Activated T-helper 17 cell treated with anti-CD3 and anti-CD28 coated beads, Interleukin-2, amount 50 U/mL, for 72 hours (primary cell): ENCODE measurements at places on chromosomes 1 and 21.
A peak's percentile ranks its signal among the peaks of the same experiment; 100 is the strongest.

GRCh38 chr1:197234581-197234980 is 33.5 kb upstream of the CRB1 start:
- no peak for ATAC-seq

DNA sequence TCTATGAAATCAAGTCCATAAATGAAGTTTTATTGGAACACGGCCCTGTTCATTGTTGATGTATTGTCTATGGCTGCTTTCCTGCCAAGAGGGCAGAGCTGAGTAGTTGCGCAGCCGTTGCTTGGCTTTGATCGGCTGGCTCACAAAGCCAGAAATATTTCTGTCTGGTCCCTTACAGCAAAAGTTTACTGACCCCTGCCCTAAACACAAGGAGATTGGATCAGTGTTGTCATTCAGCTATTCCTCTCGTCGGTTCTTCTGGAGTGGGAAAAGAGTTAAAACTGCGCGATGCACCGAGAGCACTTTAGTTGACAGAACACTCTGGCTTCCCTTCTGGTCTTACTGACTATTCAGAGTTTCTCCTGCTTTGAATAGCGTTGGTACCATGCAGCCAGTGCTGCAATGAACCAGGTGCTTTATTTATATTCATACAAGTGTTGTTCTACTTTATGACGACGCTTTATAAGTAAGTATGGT is 868 bp downstream of the ZBTB40 start:
- ATAC-seq = peak; percentile 10

DNA sequence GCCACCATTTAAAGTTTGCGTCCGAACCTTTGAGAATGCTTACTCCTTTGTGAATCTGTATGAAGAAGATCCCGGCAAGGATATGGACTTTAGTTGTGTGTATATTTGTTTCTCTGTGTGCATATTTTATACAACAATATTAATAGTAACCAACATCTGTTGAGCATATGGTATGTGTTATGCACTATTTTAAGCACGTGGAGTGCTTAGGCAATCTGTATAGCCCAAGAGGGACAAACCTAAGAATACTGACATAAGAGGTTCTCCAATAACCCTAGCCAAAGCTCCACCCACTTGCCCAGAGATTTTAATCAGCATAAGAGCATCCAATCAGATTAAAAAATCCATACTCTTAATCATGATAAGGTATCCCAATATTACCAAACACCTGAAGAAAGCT is 92.7 kb downstream of the MAB21L3 start:
- ATAC-seq = no peak

DNA sequence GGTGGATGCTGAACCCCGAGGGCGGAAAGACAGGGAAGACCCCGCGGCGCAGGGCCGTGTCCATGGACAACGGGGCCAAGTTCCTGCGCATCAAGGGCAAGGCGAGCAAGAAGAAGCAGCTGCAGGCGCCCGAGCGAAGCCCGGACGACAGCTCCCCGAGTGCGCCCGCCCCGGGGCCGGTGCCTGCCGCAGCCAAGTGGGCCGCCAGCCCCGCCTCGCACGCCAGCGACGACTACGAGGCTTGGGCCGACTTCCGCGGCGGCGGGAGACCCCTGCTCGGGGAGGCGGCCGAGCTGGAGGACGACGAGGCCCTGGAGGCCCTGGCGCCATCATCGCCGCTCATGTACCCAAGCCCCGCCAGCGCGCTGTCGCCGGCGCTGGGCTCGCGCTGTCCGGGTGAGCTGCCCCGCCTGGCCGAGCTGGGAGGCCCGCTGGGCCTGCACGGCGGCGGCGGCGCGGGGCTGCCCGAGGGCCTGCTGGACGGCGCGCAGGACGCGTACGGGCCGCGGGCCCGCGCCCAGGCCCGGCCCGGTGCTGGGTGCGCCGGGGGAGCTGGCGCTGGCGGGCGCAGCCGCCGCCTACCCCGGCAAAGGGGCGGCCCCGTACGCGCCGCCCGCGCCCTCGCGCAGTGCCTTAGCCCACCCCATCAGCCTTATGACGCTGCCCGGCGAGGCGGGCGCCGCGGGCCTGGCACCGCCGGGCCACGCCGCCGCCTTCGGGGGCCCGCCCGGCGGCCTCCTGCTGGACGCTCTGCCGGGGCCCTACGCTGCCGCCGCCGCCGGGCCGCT is 20.7 kb downstream of the FOXO6 start:
- peak; percentile 68 for ATAC-seq

DNA sequence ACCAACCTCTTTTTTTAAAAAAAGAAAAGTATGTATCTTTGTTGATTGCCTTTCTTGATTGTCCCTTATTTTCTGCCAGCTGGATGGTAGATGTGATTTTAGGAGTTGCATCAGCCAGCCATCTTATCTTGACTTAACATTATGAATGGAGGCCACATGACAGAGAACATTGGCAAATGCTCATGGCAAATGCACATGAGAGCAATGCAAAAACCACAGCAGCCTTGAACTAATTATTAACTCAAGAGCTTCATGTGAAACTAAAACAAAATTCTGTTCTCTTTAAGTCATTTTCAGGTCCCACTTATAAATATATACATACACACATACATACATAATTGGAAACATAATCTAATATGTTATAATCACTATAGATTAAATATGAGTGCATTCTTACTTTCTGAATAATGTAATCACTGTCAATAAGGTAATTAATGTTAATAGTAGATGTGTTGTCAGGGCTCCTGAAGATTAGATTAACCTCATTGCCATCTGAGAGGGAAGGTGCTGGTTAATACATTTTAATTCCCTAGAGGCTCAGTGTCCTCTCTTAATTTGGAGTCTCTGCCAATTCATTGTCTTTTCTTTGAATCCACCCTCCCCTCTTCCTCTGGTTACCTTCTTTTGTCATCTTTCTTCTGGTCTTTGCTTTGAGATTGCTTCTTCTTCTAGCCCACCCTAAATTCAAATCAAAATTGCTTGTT is 962.2 kb downstream of the ADGRL2 start:
- ATAC-seq = no peak

GRCh38 chr21:26954662-26955121 is 12.2 kb downstream of the ADAMTS5 start:
- ATAC-seq = no peak

DNA sequence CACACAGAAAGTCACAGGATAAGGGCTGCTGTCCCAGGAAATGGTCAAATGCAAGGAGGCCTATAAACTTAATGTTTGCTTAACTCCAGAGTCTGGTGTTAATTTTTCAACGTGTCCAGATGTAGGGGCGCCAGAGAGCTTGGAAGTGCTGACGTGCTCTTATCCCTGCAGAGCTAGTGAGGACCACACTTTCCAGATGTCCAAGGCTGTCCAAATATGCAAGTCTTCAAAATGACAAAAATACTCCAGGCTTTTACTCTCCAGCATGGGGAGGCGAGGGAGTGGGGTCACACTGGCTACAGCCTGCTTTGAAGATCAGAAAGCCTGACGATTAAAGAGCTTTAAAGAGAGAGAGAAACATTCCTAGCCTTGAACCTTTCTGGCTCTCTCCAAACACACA is 57.6 kb downstream of the ABCA4 start:
- no peak for ATAC-seq
